ENCODE measurements at places on chromosomes 11 and 22.

DNA sequence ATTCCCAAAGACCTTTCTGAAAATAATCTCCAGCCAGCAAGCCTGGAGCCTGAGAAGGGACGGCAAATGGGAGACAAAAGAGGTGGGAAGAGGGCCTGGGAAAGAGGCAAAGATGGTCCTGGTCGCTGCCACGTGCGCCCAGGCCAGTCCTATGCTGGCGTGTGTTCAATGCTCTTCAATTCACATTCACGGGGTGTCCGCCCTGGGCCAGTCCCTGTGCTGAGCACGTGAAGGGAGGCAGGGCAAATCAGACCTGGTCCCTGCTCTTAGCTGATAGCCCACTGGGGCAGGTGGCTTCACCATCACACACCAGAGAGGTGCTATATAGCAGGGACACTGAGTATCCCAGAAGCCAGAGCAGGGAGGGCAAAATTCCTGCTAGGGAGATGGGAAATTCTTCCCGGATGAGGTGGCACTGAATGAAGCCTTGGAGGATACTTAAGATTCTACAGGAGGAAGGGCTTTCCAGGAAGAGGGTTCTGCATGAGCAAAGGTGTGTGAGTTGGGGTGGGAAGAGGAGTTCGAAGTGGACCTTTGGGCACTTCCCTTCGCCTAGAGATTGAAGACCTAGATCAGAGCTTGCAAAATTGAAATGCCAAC lies 148.2 kb downstream of the CHST1 start:
- no peak for DNase-seq

- DNase-seq = peak; percentile 34
These were observed 5.6 kb upstream of the APOBEC3H start for GRCh38 chr22:39091126-39092081.

- DNase-seq = no peak
These were observed 46.8 kb upstream of the NOX4 start for GRCh38 chr11:89537936-89538335.

GRCh38 chr11:118640332-118641154 lies 33.1 kb downstream of the PHLDB1 start:
- no peak for DNase-seq

- DNase-seq = no peak
These were observed 40.5 kb downstream of the MTMR2 start for GRCh38 chr11:95883381-95883780.

- DNase-seq = no peak
These were observed 1005.1 kb downstream of the BRD1 start for GRCh38 chr22:48822278-48823233.

DNA sequence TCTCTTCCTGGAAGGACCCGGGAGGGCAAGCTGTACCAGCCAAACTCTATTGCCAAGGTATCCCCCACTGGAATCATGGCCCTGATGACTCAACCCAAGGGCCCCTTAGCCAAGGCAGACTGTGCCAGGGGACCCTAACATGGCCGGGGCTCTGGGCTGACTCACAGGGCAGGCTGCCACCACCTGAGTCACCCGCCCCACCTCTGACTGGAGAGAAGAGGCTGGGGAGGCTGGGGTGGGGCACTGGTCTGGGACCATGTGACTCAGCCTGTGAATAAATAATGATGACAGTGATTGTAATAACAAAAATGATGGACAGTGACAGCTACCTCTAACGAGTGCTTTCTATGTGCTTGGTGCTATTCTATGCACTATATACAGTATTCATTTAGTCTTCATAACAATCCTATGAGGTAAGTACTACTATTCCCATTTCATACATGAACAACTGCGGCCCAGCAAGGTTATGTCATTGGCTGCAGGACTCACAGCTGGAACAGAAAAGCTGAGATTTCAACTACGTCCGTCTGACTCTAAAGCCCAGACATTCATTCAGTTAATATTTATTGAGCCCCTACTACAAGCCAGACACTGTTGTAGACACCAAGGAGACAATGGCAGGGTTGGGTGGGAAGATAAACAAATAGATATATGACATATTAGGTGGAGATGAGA lies 84.2 kb downstream of the FBXO7 start:
- DNase-seq = no peak

- no peak for DNase-seq
These were observed 286.7 kb upstream of the CCDC90B start for GRCh38 chr11:83572581-83573496.

DNA sequence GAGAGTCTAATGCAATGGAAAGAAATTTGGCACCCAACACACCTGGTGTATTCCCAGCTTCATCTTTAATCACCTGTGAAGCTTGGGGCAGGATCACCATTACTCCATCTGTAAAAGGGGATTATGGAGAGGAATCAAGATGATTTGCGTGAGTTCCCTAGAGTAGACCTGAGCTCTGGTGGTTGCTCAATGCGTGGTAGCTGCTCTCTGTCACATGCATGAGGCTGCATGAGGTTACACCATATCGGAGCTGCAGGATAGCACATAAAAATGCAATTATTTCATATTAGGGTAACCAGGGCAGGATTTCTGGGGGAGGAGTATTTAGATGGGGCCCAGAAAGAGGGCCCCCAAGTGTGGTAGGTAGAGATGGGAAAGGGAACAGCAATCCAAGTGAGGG lies 35.3 kb upstream of the CLMP start:
- DNase-seq = no peak

DNA sequence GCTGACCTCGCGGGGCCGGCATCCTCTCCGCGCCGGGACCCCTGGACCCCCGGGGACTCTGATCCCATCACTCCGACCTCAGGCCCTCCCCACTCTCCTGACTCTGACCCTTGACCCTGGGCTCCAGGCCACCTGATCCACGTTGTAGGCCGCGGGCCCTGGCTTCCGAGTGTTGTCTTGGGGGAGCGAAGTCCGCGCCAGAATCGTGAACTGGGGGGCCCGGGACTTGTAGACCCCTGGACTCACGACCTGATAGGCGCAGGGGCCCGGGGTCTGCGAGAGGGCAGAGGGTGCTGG lies 716 bp upstream of the TYMP start:
- DNase-seq = no peak

DNA sequence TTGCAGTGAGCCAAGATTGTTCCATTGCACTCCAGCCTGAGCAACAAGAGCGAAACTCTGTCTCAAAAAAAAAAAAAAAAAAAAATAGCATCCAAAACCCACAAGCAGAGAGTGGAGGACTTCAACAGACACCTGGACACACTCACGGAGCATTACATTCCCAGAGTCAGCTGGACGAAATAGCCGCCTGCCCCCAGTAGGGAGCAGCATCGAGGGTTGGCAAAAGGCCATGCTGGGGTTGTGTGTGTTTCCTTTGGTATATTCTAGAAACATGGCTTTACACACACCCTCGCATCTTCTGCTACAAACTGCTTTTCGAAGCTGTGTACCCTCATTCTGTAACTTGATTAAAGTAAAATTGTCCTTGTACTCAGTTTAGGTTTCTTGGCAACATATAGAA lies 5.3 kb downstream of the ADA2 start:
- peak; percentile 50 for DNase-seq

DNA sequence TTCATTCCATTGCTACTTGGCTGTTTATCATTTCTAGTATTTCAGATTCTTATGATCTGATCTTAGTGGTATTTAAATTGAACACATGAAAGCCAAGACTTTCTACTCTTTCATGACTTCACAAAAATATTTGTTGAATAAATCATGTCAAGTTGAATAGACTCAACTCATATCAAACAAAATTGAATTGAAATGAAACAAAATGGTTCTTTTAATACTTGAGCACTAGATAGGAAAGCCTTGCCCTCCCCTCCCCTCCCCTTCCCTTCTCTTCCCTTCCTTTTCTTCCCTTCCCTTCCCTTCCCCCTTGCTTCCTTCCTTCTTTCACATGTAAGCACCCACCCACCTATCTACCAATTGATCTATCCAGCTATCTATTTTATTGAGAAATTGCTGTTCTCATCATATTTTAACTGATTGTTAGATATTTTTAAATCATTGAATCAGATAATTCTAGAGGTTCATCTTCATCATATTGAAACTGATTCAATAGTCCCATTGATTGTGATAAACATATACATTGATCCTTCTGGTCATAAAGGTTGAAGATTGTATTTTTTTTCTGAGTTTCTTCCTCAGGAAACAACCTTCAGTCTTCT lies 2015.9 kb downstream of the LRRC4C start:
- DNase-seq = no peak

- no peak for DNase-seq
These were observed 7.5 kb downstream of the HSPA8 start for GRCh38 chr11:123054301-123055065.

GRCh38 chr11:96172604-96173003 lies 170.4 kb downstream of the MAML2 start:
- no peak for DNase-seq

DNA sequence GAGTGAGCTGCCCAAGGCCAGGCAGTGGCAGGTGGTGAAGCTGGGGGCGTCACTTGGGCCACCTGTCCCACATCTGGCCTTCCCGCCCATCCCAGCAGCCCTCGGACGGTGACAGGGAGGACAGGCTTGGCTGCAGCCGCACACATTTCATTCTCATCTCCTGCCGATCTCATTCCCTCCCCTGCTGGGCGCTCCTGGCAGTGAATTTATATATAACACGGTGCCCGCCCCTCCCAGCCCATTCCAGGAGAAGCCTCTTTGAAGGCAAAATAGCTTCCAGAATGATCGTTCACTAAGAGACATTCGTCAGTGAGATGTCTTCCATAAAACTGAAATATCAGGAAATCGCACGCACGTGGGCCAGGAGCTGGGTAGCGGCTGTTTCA lies 861.3 kb downstream of the TBC1D22A start:
- DNase-seq = no peak

GRCh38 chr11:7563281-7563680 lies 49.5 kb downstream of the PPFIBP2 start:
- DNase-seq = no peak

DNA sequence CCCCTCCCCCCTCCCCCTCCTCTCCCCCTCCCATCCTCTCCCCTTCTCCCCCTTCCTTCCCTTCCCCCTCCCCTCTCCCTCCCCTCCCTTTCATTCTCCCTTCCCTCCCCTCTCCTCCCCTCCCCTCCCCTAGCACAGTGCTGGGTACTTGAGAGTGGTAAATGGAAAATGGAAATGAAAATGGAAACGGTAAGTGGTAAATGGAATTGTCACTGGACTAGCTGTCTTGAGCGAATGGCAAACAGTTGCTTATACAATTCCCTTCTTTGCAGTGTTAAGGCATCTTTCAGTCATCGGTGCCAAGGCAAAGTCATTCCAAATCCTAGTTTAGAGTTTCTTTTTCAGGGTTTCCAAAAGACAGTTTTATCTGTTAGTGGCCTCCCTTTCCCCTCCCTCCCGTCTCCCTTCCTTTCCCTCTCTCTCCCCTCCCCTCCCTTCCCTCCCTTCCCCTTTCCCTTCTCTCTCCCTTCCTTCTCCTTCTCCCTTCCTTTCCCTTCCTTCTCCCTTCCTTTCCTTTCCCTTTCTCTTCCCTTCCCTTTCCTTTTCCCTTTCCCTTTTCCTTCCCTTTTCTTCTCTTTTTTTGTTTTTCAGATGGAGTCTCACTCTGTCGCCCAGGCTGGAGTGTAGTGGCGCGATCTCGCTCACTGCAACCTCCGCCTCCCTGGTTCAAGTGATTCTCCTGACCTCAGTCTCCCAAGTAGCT lies 47.3 kb downstream of the GRAMD1B start:
- DNase-seq = no peak

GRCh38 chr11:102276783-102277182 lies 40.5 kb upstream of the BIRC3 start:
- no peak for DNase-seq

GRCh38 chr22:30348404-30348803 lies 8.3 kb downstream of the SF3A1 start:
- no peak for DNase-seq

GRCh38 chr11:80009081-80009480 lies 568.3 kb upstream of the TENM4 start:
- no peak for DNase-seq

- DNase-seq = no peak
These were observed 64.1 kb upstream of the LMO1 start for GRCh38 chr11:8327761-8328192.

GRCh38 chr11:125408311-125408711 lies 87.8 kb downstream of the FEZ1 start:
- no peak for DNase-seq

All from activated CD4-positive, alpha-beta T cell treated with anti-CD3 and anti-CD28 coated beads for 4 hours (primary cell).